ENCODE measurements at places on chromosomes 1 and 21. TPM values are rescaled to one million over a fixed set of nuclear protein-coding genes. Genes with fewer than 3 reads are reported as not detected.
A peak's percentile ranks its signal among the peaks of the same experiment; 100 is the strongest.

GRCh38 chr1:7299329-7299799 is 471.7 kb upstream of the VAMP3 start:
- DNase-seq = peak; percentile 89

PGLYRP3 gene
- polyA plus RNA-seq = not detected

TCHHL1 gene
- not detected for polyA plus RNA-seq

DNA sequence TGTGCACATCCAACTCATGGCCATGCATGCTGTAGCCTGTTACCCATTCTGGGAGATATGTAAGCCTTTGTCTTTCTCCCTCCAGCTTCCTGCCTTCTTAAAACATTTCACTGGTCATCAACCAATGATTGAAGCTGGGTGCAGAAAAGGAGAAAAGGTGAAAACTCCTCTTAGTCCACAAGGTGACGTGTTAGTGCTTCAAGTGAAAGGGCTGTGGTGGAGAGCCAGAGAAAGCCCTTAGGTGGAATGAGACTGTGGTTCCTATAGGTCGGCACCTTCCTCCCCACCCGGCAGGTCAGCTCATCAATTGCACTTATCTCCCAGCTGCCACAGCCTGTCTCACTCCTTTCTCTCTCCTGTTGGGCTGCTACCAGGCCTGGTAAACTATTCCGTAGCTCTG is 30.4 kb downstream of the ERG start:
- DNase-seq = no peak

CATSPERE gene
- polyA plus RNA-seq = 0.83 TPM

DNA sequence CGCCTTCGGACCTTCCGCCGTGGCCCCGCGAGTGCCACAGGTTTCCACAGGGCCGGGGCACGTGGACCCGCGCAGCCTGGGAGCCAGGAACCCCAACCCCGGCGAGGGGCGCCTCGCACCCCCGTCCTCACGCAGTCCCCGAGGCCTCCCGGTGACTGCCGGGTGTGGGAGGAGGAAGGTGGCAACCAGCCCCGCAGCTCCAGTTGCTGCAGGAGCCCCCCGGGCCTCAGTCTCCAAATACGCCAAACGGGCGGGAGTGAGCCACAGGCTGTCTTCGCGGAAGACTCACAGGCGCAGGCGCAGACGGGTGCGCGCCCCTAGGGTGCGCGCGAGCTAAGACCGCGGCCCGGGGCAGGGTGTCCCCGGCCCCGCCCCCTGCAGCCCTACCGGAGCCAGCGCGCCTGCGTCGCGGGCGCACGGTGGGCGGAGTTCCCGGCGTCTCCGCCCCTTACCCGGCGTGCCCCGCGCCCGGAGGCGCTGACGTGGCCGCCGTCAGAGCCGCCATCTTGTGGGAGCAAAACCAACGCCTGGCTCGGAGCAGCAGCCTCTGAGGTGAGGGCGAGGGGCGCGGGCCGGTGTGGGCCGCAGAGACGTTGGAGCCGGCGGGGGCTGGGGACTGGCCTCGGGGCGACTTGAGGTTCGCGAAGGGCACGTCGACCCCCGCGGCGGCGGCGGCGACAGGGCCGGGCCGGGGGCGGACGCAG is at the start of gene ARF1:
ARF1 (plus strand) TSS at position 495 of the 704 bp plus-strand sequence. CDS start 14,407 bp downstream, outside the sequence.
- DNase-seq = peak; percentile 95

- DNase-seq = no peak
These were observed 61.4 kb upstream of the HMCN1 start for GRCh38 chr1:185672719-185673360.

GRCh38 chr1:230611128-230611877 is 31.0 kb upstream of the COG2 start:
- no peak for DNase-seq

DNA sequence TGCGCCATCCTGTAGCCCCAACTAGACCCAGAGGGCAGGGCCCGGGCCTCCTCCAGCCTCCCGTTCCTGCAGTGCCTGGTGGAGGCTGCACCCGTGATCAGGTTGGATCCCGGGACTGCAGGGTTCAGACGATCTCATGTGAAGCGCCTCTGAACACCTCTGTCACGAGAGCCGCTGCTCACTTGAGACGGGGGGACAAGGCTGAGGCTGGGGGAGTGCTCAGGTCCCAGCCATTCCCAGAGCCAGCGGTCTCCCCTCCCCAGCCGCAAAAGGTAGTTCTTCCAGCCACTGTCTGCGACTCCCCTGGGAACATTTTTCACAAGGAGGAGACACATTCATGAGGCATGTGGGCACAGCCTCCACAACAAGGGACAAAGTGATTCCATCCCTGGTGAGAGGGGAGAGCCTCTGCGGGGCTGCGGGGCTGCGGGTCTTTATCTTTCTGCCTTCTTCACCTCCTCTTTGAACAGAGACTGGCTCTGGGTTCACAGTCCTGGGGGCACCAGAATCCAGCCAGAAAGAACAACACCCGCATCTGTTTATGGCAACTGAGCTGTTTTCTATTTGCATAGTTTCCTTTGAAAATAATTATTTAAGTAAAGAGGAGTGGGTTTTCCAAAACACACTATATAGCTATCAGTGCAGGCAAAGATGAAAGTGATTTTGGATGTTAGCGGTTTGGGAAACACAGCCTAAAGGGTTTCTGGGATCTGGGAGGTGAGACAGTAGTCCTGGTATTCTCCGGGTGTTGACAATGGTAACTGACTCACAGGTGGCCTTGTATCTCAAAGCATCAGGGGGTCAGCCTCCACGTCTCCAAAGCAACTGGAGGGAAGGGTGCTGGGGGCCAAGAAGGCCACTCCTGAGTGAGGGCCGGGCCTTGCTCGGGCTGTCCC is 13.0 kb upstream of the LDLRAP1 start:
- DNase-seq = no peak

NEXN gene
- 350 TPM for polyA plus RNA-seq

- DNase-seq = peak; percentile 76
These were observed 48.7 kb downstream of the SPAG17 start for GRCh38 chr1:118136187-118136941.

DNA sequence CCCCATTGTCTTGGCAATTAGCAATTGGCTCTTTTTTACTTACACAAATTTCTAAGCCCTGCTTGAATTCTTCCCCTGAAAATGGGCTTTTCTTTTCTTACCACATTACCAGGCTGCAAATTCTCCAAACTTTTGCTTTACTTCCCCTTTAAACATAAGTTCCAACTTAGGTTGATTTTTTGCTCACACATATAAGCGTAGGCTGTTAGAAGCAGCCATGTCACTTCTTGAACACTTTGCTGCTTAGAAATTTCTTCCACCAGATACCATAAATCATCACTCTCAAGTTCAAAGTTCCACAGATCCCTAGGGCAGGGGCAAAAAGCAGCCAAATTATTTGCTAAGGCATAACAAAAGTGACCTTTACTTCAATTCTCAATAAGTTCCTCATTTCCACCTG is 35.4 kb upstream of the KCNH1 start:
- DNase-seq = no peak

DNA sequence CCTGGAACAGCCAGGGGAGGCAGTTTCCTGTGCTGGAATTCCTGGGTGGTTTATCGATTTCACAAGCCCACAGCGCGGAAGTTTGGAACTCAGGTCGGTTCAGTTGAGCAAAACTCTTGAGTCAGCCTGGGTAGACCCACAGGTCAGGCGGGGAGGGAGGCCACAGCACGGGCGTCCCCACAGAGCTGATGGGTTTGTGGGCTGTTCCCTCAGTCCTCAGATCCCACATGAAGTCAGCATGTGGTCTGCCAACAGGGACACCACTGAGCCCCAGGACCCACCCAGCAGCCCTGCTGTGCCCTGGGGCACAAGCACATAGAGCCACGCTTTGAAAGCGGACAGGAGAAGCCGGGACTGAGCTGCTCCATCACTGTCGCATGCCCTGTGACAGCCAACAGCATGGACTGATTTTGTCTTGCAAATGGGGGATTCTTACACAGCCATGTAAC is 17.4 kb downstream of the BMP8A start:
- no peak for DNase-seq

- DNase-seq = no peak
These were observed 49.6 kb downstream of the UBE2T start for GRCh38 chr1:202291961-202292712.

DNA sequence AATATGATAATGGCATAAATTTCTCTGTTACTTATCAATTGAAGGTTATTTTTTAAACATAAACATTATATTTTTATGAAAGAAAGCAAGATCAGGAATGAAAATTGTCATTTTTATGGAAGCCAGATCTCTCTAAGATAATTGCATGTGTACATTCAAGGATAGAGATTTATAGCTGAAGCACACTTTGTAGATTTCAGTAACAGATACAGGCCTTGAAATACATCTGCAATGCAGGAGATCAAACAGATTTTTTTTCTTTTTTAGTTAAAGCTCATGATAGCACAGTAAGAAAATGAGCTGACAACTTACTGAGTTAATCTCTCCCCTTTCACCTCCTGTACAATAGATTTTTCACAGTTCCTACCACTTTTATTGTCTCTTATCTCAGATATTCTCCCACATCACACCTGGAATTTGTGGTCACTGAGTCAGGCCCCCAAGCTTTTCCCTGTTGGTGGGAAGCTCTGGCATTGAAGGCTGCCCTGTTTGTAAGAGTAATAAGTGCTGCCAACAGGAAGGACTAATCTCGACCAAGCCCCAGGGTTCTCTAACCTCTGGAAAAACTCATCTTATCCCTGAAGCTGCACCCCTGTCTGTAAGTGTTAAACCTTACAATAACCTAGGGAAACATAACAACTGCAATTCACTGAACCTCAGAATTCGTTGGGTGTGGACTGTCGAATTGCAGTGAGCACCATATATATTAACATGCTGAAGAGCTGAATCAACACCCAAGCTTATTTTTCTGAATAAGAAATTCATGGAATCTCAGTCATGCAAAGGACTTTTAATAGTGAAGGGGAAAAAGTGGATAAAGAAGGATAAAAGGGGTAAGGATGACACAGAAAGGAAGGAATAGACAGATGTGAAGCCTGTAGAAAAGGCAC is 599.0 kb downstream of the LMO4 start:
- DNase-seq = no peak

- no peak for DNase-seq
These were observed 113.8 kb downstream of the UBR4 start for GRCh38 chr1:19096036-19096833.

UBASH3A gene
- polyA plus RNA-seq = not detected

DNA sequence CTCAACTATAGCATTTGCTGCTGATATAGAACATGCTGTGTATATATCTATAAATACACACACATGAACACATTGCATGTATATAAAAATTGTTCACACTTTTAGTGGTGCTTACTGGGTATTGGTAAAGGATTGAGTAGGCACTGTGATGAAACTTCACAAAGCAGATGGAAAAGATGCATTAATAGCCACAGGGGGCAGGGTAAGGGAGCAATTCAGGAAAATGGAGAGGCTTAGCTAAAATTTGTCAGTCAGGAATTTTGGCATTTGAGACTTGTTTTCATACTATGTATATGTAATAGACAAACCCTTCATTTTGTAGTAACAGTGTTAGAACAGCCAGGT is 633 bp upstream of the PPFIA4 start:
- no peak for DNase-seq

DNA sequence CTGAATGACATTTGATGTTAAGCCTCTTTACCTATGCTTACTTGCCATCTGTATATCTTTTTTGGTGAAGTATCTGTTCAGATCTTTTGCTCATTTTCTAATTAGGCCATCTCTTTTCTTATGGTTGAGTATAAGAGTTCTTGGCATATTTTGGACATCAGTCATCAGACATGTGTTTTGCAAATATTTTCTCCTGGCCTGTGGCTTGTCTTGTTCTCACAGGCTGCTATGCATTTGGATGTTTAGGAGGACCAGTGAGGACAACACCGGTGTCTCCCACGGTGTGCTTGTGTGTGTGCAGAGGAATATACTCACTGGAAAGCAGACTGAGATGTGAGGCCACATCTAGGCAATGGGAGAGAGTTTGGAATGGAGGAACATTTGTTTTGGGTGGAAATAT is 87.1 kb upstream of the LYST start:
- DNase-seq = no peak

CR2 gene
- polyA plus RNA-seq = not detected

DNA sequence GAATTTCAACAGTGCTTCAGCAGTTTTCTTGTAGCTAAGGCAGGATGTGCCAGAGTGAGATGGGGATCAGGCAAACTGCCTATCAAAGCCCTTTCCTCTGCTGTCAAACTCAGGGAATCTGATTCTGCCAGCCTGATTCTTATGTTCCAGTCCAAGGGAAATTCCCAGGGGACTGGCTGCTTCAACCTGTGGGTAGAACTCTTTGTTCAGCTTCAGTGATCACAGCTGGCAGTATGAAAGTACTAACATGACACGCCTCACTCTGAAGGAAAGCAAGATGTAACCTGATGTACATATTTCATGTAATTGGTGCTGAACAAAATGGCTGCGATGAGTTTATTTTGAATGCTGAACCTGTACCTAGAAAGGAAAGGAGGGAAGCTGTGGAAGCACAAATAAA is 40.1 kb upstream of the SLC5A9 start:
- DNase-seq = no peak

GRCh38 chr1:227726924-227727599 is 8.0 kb downstream of the JMJD4 start:
- no peak for DNase-seq

DNA sequence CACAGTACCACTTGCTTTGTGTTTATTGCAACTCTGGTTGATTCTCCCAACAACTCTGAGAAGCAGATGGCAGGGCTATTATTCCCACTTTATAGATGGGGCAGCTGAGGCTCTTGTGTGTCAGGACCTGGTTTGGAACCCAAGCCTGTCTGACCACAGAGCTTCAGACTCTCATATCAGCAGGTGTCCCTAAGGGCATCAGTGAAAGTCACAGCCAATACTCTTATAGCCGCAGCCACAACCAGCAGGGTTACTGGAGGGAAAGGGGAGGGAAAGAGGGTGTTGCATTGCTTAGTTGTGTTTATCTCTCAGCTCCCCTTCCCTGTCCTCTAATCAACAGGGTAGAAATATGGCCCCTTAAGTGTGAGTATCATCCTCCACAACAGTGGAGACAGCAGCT is 304.0 kb downstream of the RRAGC start:
- no peak for DNase-seq

FAM72B gene
- polyA plus RNA-seq = 6.1 TPM

DNA sequence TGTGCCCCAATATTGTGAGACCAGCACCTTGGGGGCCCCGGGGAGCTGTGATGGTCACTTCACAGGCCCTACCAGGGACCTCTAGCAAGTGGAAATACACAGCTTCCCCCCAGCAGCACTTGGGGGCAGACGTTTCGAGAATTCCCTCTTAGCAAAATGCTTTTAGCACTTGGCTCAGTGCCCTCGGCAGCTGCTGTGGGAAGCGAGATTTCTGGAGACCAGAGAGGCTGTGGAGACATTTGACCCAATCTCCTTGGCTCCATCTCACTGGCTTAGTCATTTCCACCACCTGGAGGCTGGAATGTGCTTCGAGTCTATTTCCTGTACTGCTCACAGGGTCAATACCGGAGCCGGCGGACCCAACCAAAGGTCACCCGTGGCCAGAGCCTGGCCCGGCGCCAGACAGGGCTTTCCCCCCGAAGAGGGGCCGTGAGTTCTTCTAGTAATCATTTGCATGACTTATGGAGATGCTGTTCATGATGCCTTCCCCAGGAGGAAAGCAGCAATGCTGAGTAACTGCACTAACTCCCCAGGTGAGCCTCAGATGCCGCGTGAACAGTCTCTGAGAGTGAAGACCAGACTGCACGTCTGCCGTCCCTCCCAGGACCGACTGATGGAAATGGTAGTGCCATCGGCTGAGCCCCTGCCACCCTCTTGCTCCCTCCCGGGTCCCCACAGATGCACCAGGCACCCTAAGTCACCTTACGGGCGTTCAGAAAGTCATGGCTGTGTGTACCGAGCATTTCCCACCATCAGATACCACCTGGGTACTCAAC is 4.4 kb upstream of the C2CD2 start:
- DNase-seq = peak; percentile 84

GRCh38 chr1:116257836-116258235 is 115.2 kb upstream of the ATP1A1 start:
- DNase-seq = no peak

Measured in muscle of arm (tissue), 14 donors.